Suppressor macrophage treated with lipopolysaccharide for 1 hour (primary cell): ENCODE measurements at places on chromosomes 5 and 9.

DNA sequence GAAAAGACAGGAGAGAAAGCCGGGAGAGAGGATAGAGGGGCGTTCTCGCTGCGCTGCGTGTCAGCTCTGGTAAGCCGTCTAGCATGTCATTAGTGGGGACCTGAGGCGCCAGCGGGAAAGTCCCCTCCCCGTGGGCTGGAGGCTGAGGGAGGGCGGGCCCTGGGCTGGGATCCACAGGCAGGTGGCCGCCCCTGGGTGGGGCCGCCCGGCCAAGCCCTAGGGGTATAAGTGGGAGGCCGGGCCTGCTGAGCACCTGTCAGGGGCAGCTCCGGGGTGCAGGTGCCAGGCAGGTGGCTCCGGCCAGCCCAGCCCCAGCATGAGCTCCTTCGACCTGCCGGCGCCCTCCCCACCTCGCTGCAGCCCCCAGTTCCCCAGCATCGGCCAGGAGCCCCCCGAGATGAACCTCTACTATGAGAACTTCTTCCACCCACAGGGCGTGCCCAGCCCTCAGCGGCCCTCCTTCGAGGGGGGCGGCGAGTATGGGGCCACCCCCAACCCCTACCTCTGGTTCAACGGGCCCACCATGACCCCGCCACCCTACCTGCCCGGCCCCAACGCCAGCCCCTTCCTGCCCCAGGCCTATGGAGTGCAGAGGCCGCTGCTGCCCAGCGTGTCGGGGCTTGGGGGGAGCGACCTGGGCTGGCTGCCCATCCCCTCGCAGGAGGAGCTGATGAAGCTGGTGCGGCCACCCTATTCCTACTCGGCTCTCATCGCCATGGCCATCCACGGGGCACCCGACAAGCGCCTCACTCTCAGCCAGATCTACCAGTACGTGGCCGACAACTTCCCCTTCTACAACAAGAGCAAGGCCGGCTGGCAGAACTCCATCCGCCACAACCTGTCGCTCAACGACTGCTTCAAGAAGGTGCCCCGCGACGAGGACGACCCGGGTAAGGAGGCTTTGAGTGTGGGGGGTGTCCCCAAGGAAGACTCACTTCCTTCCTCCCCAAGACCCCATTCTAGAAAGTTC lies at the start of gene FOXI1:
Gene FOXI1 (plus strand): TSS at position 256 of the 970 bp plus-strand sequence. CDS start 61 bp downstream, at position 317.
- peak; percentile 17 for DNase-seq

GRCh38 chr5:56908942-56909293 lies 478 bp upstream of the SETD9 start:
- DNase-seq = no peak

DNA sequence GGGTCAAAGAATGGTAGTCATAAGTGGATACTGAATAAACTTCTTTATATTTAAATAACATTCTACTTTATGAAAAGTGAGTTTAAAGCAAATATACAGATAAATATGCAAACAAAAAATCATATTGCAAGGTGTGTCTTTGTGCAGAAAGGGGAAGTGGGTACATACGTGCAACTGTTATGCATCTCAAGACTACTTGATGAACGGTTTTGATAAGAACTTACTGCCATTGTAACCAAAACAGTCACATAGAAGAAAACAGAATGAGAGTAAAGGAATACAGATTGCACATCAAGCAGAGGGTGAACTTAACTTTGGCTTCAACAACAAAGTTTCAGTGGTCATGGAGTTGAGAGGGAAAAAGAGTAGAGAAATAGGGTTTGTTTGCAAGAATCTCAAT lies 9.9 kb downstream of the CAMK4 start:
- no peak for DNase-seq

DNA sequence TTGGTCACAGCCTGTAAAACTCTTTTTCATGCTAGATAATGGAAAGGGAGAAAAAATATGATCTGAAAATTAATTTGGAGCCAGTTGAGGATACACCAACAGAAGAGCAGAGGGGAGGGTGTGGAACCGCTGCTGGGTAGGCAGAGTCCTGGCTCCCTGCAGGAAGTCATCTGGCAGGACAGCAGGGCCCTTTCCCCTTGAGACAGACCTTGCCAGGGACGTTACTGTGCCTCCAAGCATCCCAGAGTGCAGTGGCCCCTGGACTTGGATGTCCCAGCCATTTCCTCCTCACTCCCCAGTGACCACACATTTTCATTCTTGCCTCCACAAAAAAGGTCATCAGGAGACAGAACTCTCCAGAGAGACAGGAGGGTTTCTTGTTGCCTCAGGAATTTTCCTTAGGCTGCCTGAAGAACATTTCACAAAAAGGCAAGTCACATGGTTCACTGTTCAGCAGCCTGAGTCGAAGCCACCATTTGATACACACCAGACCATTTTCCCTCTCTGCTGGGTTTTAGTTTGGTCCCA lies 5.9 kb downstream of the TRPM3 start:
- DNase-seq = no peak

DNA sequence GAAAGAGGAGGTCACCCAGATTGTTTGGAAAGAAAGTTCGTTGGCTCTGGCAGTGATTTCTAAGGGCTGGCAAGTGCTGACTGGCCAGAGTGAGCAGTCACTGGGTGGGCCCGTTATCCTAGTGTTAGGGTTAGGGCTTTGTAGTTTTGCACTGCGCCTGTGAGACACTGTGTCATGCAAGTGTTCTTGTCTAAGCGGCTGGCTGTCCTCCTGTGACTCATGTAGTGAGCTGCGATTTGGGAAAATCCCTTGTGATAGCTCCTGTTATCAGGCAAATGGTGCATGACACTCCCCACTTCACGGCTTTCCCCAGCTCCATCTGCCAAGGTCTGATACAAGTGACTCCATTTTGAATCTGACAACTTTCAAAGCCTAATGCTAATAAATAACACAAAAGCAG lies 526.0 kb upstream of the ADAMTS16 start:
- no peak for DNase-seq

DNA sequence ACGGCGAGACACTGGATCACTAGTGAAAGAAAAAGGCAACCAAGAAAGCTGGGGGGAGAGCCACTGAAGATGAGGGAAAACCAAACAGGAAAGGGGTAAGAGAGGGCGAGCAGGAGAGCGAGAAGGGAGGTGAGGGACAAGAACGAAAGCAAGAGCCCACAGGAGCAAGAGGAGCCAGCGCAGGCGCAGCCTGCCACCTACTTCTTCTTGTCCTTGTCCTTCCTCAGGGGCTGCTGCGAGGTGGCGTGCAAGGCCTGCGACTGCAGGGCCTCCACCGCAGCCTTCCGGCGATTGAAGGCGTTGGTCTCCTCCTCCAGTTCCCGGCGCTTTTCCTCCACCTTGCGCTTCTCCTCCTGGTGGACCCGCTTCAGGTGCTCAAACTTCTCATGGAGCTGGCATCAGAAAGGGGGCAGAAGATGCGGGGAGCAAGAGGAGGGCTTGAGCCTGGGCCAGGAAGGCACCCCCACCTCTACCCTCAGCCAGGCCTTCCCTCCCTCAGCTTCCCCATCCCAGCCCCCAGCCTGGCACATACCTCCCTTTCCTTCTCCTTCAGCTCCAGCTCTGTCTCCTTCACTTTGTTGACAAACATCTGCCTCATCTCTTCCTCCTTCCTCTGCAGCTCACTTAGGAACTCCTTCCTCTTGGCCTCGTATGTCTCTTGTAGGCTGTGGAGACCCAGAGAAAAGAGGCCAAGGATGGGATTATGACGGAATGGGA lies 13.5 kb downstream of the CCNI2 start:
- DNase-seq = no peak

DNA sequence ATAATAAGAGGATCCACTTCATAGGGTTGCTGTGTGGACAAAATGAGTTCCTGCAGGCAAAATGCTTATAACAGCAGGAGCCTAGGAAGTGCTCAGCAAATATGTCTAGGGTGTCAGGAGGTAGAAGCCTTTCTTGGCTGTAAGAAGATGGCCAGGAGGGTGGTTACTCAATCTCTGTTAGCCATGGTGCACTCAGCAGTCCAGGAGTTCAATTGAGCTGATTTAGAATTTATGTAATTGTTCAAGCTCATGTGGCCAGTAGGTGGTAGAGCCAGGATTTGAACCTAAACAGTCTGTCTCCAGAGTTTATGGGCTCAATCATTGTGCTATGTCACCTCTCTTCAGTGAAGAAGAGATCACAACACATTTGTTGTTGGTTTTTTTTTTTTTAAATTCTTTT lies 381.2 kb downstream of the KIF4B start:
- DNase-seq = no peak

DNA sequence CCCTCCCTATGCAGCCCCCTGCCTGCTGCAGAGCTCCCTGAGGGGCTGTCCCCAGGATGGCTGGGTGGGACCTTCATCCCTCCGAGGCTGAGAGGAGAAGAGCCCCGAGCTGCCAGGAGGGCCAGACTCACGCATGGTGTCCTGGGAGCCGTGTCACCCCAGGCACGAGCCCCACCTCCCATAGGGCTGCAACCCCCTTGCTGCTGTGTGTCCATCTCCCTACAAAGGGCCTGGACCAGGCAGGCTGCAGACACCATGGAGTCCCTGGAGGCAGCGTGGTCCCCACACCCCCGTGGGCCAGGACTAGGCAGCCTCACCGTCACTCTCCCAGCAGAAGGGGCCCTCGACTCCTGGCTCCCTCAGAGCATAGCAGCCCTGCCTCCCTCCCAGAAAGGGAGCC lies 11.2 kb upstream of the SEC16A start:
- no peak for DNase-seq

DNA sequence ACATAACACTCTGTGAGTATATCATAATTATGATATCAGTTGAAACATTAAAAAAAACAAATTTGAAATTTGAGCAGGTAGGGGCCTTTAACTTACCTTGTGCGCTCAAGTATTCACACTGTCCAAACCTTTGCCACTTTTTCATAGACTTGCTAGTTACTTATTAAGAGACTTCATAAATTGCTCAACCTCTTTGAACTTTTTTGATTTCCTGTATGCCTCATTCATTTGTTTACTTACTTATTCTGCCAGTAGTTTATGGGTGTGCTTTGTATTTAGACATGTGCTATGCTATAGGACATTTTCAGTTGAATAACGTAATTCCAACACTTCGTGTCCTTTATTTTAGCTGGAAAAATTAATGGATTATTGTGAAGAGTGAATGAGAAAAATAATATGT lies 204.8 kb downstream of the HCN1 start:
- DNase-seq = no peak

DNA sequence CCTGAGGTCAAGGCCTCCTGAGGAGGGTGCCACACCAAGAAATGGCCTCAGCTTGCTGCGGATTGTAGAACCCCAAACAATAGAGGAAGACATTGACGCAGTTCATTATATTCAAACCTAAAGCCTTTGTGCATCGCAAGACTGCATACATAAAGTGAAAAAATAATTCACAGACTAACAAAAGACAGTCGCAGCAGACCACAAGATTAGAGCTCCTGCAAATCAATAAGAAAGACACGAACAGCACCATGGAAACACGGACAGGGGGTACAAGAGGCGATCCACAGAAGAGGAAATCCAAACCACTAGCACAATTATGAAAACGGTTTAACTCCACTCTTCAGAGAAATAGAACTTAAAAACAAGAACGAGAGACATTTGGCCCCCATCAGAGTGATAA lies 10.0 kb upstream of the TCOF1 start:
- DNase-seq = no peak

GRCh38 chr5:66742083-66742895 lies 146.1 kb downstream of the MAST4 start:
- DNase-seq = no peak

- DNase-seq = no peak
Observed at GRCh38 chr9:32841314-32841713, 58.0 kb downstream of the TMEM215 start.

DNA sequence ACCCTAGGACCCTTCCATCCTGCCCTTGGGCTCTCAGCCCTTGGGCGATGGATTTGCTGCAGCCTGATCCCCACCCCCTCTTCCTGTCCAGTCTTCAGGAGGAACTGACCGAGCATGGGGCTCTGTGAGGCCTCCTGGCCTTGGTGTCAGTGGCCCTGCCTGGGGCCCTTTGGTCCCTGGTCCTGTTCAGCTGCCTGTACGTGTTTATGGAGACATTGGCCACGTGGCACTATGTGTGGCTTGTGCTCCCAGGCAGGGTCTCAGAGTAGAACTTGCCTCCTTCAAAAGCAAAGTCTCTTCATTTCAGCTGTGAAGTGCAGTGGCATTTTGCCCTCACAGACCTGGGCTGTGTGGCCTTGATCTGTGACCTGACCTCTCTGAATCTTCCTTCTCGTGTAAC lies 11.1 kb downstream of the FCN2 start:
- DNase-seq = peak; percentile 27

DNA sequence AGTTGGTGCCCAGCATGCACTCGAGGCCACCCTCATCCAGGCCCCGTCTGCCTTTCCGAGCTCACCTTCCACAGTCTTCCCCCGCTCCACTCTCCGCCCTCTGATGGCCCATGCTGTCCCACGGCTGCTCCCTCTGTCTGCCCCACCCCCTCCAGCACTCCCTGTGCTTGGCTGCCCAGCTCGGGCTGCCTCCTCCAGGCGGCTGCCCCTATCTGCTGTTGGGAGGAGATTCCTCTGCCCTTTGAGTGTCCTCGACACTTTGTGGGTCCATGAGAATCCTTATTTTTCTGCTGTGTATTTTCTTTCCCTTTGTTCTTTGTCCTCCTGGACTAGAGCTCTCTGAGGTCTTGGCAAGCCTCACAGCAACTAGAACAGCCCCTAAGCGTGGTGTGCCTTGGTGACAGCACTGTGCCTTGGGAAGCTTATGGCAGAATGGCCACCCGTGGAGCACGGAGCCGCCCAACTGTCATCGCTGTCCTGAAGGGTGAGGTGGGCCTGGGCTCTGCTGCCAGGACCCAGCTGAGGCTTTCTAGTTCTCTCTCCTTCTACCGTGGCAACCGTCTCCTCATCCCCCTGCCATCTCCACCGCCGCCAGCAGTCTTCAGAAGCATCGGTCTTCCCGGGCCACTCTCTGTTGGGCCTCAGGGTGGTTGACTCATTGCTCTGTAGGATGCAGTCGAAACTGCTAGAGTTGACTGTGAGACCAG lies 5.2 kb downstream of the NTMT1 start:
- DNase-seq = no peak

- DNase-seq = peak; percentile 53
Observed at GRCh38 chr9:111752455-111752854, 42.3 kb downstream of the SHOC1 start.

DNA sequence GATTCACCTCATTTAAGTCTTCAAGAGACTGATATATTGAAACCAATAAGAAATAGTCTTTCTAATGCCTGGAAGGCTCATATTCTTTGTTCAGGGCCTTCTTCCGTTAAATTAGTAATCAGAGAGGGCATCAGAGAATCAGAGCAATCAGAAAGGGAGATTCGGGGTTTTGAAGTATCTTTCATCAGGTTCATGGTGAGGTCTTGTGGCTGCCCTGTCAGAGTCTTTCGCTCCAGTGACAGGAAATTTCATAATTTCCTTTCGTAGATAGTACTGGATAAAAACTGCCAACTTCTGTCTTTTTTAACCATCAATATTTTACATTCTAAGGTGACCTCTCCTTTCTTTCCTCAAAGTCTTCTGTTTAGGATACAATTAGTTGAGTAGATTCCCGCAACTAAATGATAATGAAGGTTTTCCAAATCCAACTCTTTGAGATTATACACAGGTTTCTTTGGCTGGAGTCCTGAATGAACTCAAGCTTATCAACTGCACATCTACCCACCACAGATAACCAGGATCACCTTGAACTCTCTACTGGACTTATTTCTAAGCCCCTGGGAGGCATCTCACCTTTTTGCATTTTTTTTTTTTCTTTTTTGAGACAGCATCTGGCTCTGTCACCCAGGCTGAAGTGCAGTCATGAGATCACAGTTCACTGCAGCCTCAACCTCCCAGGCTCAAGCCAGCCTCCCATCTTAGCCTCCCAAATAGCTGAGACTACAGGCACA lies 5.5 kb downstream of the IL31RA start:
- peak; percentile 80 for DNase-seq
